ENCODE measurements at places on chromosomes 11 and 22.

DNA sequence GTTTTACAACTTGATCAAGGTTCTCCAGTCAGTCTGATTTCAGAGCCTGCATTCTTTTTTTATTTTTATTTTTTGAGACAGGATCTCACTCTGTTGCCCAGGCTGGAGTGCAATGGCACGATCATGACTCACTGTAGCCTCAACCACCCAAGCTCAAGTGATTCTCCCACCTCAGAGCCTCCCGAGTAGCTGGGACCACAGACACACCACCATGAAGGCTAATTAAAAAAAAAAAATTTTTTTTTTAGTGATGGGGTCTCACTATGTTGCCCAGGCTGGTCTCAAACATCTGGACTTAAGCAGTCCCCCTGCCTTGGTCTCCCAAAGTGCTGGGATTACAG lies 117.2 kb upstream of the NAV2 start:
- no peak for DNase-seq

GRCh38 chr11:38543986-38544385 lies 1946.0 kb upstream of the RAG2 start:
- DNase-seq, result no peak

- no peak for DNase-seq
Observed at GRCh38 chr11:91350931-91351330, 873.7 kb upstream of the FAT3 start.

DNA sequence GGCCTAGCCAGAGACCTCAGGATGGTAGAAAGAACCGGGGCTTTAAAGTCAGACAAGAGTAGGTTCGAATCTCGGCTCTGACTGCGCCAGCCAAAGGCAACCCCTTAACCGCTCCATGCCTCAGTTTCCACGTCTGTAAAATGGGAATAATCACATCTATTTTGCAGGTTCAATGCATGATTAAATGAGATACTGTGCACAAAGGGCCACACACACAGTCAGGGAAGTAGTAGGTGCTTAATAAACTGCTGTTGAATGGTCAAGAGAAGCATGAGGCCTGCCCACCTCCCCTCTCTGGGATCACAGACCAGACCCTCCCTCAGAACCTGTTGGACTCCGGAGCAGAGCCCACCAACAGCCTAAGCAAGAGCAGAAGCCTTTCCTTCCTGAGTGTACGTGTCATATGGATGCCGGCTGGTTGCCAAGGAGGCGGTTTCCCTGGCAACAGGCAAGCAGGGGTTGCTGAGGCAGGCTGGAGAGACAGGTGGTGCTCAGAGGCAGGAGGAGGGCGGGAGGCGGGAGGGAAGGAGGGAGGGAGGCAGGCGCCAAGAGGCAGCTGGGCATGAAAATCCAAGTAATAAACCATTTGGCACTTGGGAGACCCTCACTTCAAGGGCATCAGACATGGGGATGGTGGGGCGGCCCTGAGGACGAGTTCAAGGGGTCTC lies 43.9 kb downstream of the NFAM1 start:
- DNase-seq, result no peak

DNA sequence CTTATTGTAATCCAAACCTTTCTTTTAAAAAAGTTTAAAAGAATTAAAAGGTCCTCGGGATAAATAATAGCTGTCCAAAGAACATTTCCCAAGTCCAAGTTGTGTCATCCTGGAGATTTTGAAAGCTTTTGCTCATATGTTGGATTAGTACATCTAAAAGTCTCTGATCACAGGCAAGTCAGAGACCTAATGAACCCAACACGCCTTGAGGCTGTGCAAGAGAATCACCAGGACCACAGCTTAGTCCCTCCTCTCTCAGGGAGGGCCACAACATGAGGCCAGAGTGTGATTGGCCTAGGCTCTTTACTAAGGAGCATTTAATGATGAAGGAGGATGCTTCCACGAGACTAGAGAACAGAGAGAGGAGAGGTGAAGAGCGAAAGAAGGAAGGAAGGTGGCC lies 98.7 kb upstream of the OR5AK2 start:
- DNase-seq, result no peak

DNA sequence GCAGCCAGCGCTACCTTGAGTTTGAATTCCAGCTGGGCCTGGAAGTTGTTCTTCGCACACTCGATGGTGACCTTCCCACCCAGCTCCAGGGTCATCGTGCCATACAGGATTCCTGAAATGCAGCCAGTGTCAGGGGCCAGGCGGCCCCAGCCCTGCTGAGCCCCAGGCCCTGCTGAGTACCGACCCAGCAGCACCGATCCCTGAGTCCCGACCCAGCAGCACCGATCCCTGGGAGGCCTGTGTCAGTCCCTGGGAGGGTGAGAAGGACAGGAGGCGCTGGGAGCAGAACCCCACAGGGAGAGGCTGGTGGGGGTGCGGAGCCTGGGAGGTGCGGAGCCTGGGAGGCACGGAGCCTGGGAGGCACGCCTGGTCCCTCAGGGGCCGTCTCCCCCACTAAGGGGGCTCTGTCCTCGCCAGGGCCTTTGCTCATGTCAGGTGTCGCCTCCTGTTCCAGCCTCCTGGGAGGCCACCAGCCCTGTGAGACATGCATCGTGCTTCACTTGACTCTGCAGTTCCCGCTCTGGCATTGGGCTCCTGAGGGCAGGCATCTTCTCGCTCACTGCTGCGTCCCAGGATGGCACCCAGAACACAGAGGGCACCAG lies 37.1 kb upstream of the CARS1 start:
- DNase-seq, result no peak
